Sigmoid colon (tissue), 7 donors: ENCODE measurements at places on chromosomes 13 and 19.

DNA sequence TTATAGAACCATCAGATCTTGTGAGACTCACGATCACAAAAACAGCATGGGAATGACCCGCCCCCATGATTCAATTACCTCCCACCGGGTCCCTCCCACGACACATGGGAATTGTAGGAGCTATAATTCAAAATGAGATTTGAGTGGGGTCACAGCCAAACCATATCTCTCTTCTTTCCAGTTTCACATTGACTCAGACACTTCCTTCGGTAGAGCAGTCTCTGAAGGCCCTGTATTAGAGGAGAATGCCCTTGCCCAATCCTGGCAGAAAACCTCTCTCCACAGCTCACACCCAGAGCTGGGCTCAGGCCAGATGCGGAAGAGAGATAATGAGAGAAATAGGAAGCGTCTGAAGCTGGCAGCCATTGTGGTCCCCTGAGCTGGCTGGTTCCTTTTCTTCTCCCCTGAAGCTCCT lies 72.4 kb upstream of the CLDN10 start:
- DNase-seq, result peak; percentile 70

DNA sequence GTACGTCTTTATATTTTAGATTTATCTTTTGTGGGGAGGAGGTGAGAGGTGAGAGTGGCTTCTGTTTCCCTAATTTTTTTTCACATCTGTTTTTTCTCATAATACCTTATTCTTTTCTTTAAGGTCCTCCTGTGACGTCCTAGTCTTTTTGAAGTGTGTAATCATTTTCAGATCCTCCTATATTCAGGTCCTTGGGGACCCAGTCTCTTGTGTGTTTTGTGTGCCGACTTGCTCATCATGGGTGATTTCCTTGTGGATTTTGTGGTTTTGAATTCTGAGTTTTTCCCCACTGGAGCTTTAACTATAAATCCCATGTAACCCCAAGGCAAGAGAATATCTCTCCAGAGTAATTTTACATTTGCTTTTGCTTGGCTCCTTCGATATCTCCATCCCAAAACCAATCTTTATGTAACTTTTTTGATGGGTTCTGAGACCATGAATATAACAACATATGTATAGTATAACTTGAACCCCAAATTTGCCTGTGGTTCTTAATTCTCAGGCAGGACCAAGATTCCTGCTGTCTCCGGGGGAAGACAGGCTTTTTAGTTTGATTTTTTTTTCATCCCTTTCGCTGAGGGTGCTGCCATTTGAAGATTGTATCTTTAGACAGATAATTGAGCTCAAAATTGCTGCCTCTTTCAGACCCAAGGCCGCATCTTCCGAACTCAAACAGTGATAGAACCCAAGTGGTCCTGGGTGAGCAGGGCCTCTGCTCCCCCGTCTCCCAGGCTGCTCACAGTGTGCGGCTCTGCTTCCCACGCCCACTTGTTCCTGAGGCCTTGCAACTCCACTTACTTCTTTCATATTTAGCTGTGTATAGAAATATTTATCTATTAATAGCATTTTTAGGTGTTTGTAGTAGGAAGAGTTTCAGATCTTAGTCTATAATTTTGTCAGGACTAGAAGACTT lies 59.1 kb upstream of the GPR183 start:
- no peak for DNase-seq

DNA sequence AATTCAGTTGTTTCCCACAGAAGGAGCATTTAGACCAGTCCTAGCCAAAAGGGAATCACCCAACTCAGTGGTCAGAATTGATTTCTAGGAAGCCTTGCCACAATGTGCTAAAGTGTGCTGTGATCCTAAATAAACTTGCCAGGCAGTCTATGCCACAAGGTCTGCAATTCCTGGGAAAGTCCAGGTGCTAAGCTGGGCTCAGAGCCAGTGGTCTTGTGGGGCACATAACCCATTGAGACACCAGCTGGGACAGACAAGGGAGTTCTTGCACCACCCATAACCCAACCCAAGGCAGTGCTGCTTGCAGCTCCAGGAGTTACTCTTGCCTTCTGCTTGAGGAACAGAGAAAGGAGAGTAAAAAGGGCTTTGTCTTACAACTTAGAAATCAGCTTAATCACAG lies 489.5 kb upstream of the SPRY2 start:
- no peak for DNase-seq

DNA sequence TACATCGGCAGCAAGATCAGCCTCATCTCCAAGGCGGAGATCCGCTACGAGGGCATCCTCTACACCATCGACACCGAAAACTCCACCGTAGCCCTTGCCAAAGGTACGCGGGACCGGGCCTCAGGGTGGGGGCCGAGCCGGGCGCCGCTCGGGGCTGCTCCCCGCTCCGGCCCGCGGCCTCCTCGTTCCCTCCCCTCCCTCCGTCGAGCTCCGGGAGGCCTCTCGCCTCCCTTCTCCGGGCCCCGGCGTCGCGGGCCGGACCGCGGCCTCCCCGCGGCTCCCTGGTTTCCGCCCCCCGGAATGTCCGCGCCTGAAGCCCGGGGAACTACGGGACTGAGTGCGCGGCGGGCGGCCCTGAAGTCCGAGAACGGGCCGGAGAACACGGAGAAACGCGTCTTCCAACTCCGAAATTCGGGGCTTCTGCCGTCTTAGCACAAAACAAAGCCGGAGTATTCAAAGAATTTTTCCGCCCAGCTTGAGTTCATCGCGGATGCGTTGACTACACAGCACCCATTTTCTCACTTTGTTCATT lies 423 bp downstream of the LSM14A start:
- DNase-seq, result no peak

DNA sequence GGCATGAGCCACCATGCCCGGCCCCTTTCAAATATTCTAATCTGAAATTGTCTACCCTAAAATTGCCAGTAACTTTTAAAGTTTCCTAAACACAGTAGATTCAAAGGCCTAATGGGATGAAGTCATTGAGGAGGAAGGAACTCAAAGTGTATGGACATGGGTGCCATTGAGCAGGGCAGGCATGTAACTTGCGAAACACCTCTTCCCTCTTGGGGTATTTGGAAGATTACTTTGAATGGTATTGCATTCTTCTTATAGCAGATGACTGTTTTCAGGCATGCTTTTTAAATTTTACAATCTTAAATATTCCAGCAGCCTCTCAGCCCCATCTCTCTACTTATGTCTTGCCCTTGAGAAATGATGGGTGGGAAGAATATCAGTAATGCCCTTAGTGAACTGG lies 21.0 kb downstream of the TM9SF2 start:
- DNase-seq, result no peak

- peak; percentile 94 for DNase-seq
Measured at GRCh38 chr19:32675720-32676185, at the start of gene RGS9BP. RGS9BP (plus strand) TSS chr19:32675848; CDS start chr19:32676264, 416 bp downstream.

DNA sequence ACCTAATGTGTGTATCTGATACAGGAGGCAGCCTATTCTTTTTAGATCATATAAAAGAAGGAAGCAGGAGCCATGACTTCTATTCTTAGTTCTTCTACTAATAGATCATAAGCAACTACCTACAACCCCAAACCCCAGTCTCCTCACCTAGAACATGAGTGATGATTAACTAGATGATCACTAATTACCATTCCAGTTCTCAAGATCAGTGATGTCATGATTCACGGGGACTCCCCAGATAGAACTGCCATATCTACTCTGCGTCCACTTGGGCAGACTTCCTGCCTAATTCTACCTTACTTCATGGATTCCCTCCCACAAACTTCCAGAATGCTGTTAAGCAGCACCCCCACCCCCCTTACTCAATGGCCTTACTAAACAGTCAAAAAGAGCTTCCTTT lies 380.1 kb downstream of the FGF14 start:
- no peak for DNase-seq

DNA sequence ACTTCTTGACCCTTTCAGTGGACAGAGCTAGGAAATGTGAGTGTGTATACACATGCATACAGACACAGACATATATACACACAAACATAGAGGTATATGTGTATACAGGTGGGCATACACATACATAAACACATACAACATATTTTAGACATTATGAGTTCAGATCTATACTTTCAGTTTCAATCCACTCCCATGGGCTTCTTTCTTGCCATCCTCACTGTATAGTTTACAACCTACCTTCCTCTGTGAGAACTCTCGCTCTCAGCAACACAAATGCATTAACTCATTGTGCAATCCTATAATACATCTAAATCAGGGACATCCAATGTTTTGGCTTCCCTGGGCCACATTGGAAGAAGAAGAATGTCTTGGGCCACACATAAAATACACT lies 21.2 kb upstream of the SCEL start:
- no peak for DNase-seq
